ENCODE measurements at places on chromosomes 12 and 14. TPM values are rescaled to one million over a fixed set of nuclear protein-coding genes. Genes with fewer than 3 reads are reported as not detected.
A peak's percentile ranks its signal among the peaks of the same experiment; 100 is the strongest.

- no peak for ATAC-seq
Observed at GRCh38 chr14:95341564-95341963, 21.9 kb upstream of the CLMN start.

- ATAC-seq = no peak
Observed at GRCh38 chr12:114408886-114409851, 3.2 kb upstream of the TBX5 start.

DNA sequence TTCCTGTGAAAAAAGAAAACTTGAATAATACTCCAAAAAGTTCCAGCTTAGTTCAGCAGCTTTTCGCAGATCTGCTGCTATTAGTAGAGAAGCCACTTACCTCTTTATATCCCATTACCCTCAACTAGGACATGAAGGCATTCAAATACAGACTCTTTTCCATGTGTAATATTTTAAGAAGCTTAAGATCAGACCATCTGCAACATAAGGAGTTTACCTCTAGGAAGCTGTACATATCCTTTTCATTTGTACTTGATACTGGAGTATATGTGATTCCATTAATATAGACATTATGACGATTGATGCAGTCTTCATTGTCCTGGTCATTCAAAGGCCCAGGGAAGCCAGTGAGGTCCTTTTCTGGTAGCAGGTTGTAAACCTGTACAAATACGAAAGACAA is 20.4 kb downstream of the A2M start:
- no peak for ATAC-seq

DNA sequence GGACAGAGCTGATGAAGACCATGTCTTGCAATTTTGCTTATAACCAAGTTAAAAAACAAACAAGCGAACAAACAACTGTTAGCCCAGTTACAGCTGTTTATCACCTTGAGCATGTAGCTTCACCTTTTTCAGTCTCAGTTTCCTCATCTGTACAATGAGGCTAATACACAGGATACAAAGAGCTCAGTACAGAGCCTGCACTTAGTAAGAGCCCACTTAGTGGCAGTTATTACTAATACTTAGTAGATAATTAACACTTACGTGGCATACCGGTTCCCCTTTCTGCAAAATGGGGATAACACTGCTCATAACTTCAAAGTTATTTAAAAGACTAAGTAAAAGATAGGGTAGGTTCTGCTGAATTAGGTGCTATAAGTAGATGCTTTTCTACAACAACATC is 228.0 kb downstream of the MON2 start:
- ATAC-seq = no peak

DNA sequence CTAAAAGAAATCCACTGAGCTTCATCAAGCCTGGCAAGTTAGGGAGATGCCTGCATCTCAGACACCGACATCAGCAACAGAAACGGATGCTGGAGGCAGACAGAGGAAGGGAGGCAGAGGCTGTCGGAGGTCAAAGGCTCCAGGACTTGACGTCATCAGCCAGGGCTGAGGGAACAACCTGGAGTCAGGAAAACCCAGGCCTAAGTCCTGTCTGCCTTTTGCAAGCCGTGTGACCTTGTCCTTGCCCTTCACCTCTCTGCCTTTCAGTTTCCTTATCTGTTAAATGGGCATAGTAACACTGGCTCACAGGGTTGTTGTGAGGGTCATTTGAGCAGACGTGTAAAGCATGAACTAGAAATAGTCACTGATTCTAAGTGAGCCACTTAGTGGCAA is 194.2 kb downstream of the BCL11B start:
- no peak for ATAC-seq

DNA sequence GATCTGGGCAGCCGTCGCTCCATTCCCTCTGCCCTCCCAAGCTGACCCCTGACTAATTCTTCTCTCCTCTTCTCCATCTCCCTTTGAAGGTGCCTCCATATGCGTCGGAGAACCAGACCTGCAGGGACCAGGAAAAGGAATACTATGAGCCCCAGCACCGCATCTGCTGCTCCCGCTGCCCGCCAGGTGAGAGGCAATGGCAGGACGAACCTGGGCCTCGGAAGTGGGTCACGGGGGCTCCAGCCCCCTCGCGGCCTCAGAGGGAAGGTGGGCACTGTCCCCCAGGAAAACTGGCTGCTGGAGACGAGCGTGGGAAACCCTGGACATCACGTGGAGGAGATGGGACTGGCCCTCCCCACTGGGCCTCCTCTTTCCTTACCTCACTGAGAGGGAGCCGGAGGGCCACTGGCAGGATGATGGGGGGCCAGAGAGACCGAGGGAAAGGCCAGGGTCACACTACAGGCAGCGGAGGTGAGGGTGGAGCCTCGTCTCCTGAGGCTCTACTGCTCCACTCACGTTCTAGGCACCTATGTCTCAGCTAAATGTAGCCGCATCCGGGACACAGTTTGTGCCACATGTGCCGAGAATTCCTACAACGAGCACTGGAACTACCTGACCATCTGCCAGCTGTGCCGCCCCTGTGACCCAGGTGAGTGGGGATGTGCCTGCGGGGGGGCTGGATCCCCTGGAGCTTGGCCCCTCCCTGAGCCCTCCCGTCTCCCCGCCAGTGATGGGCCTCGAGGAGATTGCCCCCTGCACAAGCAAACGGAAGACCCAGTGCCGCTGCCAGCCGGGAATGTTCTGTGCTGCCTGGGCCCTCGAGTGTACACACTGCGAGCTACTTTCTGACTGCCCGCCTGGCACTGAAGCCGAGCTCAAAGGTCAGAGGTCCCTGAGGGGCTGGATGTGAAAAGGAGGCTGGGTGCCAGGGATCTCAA is 806 bp downstream of the LTBR start:
- ATAC-seq = peak; percentile 30

DNA sequence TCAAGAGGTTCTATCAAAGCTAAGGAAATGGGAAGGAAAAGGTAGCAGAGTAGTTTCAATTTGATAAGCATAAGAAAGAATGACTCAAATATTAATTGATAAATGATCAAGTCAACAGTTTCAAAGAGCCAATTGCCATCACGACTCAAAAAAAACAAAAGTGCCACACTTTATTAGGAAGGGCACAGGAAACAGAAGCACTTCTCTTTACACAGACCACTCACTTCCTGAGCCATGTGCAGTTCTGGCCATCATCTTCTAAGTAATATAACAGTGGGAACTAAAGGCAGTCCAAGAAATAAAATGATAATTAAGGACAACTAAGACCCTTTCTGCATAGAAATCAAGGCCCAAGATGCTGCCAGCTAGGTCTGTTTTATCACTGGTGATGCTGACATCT is 13.2 kb downstream of the TM7SF3 start:
- ATAC-seq = no peak

GRCh38 chr12:91636721-91637120 is 454.1 kb upstream of the DCN start:
- no peak for ATAC-seq

- no peak for ATAC-seq
Observed at GRCh38 chr14:66104486-66104885, 381.7 kb upstream of the CCDC196 start.

DNA sequence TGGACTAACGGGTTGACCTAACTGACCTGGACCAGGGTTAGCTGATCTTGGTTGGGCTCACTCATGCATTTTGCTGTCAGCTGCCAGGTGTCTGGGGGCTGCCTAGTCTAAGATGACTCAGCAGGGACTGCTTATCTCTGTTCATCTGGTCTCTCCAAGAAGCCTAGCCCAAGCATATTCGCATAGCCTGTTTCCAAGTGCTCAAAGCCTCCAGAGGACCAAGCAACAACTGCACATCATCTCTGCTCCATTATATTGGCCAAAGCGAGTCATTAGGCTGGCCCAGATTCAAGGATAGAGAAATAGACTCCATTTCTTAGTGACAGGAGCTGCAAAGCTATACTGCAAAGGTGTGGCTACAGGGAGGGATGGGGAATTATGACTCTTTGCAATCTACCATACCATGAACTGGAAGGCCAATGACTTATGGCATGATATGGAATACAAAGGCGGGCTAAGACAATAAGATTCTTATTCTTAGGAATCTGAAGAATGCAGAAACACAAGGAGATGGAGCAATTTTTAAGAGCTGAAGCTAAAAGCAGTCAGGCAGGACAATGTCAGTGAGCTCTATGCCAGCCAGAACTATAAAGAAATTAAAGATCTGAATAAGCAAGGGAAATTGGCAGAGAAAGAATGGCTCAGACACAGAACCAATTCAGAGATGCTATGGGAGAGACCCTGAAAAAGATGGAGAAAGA is 194.6 kb upstream of the FSCB start:
- no peak for ATAC-seq

- no peak for ATAC-seq
Observed at GRCh38 chr14:36619853-36620252, 37.4 kb upstream of the NKX2-8 start.

- ATAC-seq = peak; percentile 70
Observed at GRCh38 chr12:12510141-12510540, 52.5 kb downstream of the DUSP16 start.

- peak; percentile 69 for ATAC-seq
Observed at GRCh38 chr12:12983420-12984035, 16.5 kb downstream of the HEBP1 start.

DNA sequence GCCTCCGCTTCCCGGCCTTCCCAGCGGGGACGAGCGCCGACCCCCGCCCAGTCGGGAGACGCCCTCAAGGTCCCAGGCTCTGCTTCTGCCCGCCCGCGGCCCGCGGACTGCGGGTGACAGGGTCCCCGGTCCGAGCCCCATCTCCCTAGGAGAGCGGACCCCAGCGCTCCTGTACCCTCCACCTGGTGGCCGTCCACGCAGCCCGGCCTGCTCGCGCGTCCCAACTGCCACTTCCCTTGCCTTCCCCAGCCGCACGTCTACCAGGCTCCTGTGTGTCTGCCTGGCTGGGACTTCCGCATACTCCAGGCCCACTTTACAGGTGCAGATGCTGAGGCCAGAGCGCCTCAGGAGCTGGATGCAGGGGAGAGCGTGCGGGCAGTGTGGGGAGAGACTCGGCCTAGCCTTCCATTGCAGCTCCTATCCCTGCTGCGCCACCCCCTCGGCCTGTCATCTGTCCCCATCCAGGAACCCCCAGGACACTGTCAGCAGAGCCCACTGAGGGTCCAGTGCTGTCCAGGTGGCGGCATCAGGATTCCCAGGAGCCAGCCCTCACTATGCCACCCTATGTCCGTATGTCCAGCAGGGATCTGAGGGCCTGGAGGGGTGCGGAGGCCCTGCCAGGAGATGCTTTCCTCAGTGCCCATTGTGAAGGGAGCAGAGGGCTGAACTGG is 8.0 kb upstream of the ANKRD9 start:
- ATAC-seq = peak; percentile 14

GRCh38 chr12:6224550-6224949 is 24.4 kb downstream of the CD9 start:
- ATAC-seq = no peak

DNA sequence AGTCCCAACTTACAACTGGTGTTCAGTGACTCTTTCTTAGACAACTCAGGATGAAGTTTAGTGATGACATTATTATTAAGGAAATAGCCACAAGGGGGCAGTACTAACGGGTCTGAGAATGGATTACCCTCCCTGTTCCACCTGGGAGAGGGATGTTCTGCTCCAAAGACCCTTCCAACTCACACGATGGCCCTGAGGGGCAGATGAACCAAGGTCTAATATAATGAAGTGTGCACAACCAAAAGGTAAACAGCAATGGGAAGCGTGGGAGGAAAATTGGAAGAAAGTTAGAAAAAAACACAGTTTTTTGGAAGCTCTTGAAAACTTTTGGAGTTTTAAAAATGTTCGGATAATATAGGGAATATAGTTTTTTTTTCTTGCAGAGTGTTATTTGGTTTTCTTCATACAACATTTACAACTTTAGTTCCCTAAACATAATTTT is 24.0 kb downstream of the FGF6 start:
- ATAC-seq = peak; percentile 52

- no peak for ATAC-seq
Observed at GRCh38 chr12:51192284-51192671, 19.3 kb upstream of the TFCP2 start.

DNA sequence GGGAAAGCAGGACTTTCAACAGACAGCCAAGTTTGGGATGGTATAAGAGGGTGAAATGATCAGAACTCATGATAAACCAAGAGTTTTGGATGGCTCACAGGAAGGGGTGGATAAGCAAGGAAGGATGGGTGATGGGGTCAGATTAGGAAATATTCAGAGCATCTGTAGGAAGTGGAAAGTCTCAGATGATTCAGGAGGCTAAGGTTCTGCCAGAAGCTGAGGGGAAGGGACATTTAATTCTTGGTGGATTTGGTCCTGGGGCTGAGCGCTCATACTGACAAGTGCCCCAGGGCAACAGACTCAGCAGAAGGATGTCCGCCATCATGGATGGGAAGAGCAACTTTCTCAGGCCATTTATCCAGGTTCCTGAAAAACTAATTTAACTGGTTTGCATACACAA is 28.4 kb upstream of the BDKRB2 start:
- no peak for ATAC-seq

DNA sequence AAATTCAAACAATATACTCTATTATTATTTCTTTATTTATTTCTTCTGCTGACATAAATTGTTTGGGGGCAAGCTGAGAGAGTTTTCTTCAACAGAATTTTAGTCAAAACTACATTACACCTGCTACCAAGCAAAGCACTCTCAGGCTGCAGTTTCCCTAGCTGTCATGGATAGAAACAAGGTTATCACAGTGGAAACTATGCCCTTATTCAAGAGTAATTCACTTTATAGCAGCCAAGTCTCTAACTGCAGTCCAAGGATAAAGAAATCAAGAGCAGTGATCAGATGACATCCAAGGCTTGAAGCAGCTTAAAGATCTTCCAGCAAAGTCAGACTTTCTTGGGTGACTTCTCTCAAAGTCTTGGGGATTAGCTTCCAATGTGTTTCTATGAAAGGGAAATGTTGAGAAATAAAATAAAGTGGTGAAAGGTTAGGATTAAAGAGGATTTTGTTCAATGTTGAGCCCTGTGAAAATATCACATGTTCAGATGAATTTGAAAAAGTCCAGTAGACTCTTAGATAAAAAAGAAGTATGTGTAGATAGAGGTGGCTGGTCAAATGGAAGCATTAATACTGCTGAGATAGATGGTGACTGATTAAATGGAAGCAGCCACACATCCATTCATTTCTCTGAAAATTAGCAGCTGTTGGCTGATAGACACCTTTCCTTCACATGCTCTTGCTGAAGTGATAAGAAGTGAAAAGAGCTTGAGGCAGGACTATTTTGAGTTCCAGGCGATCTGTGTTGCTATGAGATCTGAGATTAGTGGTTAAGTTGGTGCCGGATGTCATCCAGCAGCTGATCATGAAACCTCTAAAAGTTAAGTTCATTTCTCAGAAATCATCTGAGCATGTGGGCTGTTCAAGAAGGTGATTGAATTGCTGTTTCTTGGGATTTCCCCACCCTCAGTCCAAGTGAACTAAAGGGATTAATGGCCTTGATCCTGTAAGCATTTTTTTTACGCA is 257.8 kb upstream of the BTG1 start:
- peak; percentile 45 for ATAC-seq

GRCh38 chr12:33587784-33588712 is 148.4 kb upstream of the SYT10 start:
- ATAC-seq = peak; percentile 84

GRCh38 chr12:95117178-95117599 is 43.8 kb upstream of the NR2C1 start:
- peak; percentile 71 for ATAC-seq

FGD6 gene
- total RNA-seq = 10.8 TPM

CPM gene
- 8.2 TPM for total RNA-seq

PRPH gene
- total RNA-seq = 0.64 TPM

FOXN4 gene
- total RNA-seq = not detected

TSPAN19 gene
- total RNA-seq = not detected

DTX3 gene
- 4.1 TPM for total RNA-seq

DHRS2 gene
- total RNA-seq = not detected

TAS2R9 gene
- total RNA-seq = not detected

KRT77 gene
- not detected for total RNA-seq

CCDC198 gene
- not detected for total RNA-seq

IKZF4 gene
- 4.3 TPM for total RNA-seq

TRIM9 gene
- 0.32 TPM for total RNA-seq

C1QL4 gene
- total RNA-seq = not detected

OR2AP1 gene
- not detected for total RNA-seq

Measured in esophagus mucosa (tissue), 1 donor.